ENCODE measurements at places on chromosomes 11 and 22.

DNA sequence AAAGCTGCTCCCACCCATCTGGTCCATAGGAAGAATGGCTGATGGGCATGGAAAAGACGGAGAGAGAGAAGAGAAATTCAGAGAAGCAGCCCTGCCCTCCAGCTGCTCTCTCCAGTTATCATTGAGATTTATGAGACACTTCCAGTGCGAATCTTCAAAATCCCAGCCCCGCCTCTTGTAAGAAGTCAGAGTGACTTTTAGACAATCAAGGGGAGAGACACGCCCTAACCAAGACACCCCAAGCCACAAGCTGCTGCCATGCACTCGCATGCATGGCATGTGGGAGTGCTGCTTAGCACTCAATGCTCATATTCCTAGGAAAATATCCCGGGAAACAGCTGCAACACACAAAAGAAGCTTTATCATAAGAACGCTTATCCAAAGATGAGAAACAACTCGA, 110.6 kb upstream of the BID start:
- DNase-seq = no peak

DNA sequence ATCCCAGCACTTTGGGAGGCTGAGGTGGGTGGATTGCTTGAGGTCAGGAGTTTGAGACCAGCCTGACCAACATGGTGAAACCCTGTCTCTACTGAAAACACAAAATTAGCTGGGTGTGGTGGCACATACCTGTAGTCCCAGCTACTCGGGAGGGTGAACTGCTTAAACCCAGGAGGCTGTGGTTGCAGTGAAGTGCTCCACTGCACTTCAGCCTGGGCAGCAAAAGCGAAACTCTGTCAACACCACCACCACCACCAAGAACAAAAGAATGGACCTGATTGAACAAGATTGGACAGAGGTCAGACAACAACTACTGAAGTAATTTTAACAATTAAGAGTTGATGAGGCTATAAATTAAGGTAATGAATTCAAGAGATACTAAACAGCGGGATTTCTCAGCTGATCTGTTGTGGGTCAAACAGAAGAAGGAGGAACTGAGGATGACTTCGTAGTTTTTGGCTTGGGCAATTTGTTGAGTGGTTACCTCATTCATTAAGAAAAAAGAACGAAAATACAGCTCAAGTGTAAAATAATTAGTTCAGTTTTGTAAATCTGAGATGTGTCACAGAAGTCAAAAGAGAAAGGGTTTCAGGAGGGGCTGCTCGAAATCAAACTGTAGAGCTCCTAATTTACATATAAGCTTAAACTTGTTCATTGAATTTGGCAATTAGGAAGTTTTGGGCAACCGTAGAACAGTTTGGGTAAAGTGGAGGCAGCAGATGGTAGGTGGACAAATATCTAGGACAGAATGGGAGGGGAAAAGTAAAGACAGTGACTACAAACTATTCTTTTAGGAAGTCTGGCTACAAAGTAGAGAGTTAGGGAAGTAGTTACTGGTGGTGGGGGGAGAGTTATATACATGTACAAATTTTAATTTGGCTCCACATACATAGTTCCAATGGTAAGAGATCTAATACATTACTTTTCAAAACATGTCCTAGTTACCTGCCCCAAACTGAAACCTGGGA, 4.5 kb downstream of the IL18 start:
- no peak for DNase-seq

DNA sequence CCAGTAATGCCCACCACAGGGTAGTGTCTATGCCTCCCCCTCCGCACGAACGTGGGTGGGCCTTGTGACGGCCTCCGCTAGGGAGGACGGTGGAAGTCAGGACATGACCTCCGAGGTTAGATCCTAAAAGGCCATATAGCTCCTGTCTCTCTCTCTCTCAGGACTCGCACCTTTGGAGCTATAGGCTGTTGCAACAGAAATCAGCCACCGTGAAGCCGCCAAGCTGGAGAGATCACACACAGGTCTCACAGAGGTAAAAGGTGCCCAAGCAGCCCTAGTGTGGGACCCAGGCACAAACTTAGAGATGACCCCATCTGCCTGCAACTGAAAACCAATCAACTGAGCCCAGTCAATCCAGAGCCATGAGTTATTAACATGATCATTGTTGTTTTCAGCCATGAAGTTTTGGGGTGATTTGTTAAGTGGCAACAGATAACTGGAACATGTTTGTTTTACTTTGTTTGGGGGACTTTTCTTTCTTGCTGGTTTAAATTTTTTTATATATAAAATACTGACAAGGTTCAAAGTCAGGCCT, 7.4 kb upstream of the NAP1L4 start:
- no peak for DNase-seq

DNA sequence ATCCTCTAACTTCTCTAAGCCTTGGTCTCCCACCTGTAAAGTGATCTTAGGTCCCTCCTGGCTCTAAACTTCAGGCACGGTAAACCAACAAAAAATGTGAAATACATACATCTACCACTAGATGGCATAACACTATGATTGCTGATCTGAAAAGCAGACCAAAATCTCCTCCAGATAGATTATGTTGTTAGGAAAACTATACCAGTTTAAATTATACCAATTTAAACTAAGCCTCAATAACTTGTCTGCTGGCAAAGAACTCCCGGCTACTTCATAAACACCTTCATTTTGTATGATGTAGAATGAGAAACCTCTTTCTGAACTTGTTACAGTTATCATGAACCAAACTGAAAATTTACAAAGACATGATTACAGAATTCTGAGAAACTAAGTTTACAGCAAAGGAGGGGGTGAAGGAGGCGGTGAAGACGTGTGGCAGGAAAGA, 85.9 kb downstream of the SBF2 start:
- peak; percentile 78 for DNase-seq

GRCh38 chr22:25405841-25406509, 158.5 kb upstream of the GRK3 start:
- DNase-seq = no peak

DNA sequence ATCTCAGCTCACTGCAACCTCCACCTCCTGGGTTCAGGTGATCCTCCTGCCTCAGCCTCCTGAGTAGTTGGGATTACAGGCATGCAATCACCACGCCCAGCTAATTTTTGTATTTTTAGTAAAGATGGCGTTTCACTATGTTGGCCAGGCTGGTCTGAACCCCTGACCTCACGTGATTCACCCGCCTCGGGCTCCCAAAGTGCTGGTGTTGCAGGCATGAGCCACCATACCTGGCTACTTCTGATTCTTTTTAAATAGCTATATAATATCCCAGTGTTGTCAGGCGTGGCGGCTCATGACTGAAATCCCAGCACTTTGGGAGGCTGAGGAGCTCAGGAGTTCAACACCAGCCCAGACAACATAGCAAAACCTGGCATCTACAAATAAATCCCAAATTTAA, 20.7 kb downstream of the TMEM41B start:
- no peak for DNase-seq

GRCh38 chr11:1546077-1546535, 26.0 kb downstream of the DUSP8 start:
- no peak for DNase-seq

DNA sequence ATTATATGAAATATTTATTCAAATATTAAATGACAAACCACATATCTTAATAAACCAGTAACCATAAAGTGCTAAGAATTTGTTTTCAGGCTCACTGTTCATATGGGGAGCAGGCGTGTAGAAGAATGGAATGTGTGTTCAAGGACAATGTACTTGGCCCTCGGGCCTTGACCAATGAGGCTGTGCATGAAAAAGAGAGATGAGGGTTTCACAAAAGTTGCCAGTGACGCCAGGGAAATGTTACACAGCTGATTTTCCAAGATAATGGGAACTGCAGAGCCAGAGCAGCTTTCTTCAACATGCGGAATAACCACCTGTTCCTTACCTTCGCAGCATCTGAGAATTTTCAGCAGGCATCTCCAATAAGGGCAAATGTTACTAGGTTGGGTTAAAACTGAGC, 4.2 kb downstream of the SF1 start:
- no peak for DNase-seq

DNA sequence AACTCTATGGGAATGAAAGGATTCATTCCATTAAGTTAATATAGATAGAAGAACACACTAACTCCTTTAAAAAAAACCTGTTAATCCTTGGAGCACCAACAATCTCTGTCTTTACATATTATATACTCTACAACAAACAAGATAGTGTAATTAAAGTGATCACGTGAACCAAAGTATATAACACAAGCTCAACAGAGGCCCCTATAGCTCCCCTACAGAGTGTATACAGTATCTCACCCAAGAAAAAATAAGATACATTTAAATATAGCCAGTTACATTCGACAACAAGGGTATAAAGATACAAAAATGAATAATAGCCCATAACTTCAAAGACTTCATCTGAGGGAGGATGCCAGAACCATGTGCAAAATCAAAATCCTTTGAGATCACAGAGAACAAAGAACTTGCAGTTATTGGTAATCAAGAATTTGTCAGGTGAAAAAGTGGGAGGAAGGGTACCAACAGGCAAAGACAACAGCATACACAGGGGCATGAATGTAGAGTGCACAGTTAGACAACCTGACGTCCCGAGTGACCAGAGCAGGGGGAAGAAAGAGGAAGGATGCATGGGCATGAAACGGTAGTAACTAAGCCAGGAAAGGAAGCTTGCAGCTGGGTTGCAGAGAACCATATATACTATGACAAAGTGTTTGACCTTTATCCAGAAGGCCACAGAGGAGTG, 4.7 kb downstream of the FCHSD2 start:
- no peak for DNase-seq

GRCh38 chr11:19351426-19351825, 110.7 kb upstream of the E2F8 start:
- no peak for DNase-seq

DNA sequence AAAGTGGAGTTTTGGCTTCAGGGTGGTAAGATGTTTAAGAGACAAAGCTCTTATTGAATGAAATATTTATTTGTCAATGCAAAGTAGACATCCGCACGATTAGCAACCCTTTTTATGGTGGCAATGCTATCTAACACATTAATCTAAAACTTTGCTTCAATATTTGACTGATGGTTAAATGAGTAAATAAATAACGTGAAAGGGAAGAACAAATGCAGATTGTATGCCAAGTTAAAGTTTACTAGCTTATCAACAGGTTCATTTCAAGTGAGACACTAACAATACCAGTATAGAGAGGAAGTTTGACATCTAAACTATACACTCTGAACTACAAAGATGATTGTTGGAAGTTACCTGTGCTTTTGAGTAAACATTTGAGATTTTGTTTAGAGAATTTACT, 50.1 kb downstream of the AASDHPPT start:
- DNase-seq = no peak

- no peak for DNase-seq
These were observed 12.9 kb upstream of the RHOD start for GRCh38 chr11:67043572-67044349.

Data from hematopoietic multipotent progenitor cell treated with erythropoietin and hydrocortisone succinate and interleukin-3 and kit ligand, for 17 days (in vitro differentiated cells).